ENCODE measurements at places on chromosomes 1 and 21.

DNA sequence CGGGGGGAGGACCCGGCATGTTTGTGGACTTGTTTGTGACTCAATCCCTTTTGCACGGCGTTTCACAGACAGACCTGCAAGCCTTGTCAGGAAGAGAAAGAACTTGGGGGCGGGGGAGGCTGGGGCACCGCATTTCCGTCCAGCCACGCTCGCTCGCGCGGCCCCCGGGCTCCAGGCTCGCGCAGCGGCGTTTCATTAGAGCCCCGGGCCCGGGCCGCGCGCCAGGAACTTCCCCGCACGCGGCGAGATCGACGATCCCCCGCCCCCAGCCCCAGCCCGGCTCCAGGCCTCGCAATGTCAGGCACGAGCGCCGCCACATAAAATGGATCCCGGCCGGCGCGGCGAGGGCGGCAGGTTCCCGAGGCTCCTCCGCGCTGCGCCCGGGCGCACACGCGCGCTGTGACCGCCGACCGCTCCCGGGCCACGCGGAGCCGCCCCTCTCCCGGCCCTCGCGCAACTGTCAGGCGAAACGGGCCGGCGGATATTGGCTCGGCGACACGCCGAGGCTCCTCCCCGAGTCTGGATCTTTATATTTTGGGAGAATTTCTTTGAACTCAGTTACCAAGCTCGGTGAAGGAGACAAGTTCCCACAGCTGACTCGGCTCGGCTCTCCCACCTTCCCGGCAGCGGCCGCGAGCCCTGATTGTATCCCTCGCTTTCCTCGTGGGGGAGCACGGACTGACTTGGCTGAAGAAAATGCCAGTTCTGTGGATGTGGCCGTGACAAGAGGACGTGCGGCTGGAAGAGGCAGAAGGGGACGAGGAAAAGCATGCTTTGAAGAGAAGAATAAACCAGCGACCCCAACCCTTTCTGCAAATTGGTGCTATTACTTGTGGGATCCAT lies at the start of gene KIF26B:
TSS of gene KIF26B (plus strand) at position 557 of the 843 bp plus-strand sequence. CDS start 440 bp downstream, outside the sequence.
- DNase-seq: peak; percentile 64

- no peak for DNase-seq
These were observed 24.8 kb upstream of the TCEA3 start for GRCh38 chr1:23449306-23449705.

DNA sequence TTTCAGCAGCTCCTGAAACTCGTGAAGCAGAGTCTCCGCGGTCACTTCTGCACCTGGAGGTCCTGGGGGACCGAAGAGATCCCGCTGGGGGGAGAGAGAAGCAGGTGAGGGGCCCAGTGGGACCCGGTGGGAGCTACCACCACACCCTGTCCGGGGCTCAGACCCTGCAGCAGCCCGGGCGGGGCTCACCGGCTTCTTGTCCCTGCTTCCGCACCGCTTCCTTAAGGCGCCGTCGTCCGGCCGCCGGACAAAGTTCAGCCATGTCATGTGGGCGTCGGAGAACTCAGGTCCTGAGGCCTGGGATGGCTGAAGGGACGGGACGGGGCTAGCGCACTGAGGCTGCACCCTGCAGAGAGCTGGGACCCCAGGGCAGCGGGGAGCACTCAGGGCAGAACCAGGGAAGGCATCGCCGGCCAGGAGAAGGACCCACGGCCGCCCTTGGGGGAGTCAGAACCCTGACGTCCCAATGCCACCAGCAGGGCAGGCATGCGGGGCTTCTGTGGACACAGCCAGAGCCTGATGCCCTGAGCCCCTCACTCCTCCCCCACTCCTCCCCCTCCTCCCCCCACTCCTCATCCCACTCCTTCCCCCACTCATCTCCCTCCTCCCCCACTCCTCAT lies 2.2 kb downstream of the C1QTNF12 start:
- no peak for DNase-seq

GRCh38 chr1:95039360-95040031 lies 33.3 kb downstream of the ALG14 start:
- peak; percentile 65 for DNase-seq

DNA sequence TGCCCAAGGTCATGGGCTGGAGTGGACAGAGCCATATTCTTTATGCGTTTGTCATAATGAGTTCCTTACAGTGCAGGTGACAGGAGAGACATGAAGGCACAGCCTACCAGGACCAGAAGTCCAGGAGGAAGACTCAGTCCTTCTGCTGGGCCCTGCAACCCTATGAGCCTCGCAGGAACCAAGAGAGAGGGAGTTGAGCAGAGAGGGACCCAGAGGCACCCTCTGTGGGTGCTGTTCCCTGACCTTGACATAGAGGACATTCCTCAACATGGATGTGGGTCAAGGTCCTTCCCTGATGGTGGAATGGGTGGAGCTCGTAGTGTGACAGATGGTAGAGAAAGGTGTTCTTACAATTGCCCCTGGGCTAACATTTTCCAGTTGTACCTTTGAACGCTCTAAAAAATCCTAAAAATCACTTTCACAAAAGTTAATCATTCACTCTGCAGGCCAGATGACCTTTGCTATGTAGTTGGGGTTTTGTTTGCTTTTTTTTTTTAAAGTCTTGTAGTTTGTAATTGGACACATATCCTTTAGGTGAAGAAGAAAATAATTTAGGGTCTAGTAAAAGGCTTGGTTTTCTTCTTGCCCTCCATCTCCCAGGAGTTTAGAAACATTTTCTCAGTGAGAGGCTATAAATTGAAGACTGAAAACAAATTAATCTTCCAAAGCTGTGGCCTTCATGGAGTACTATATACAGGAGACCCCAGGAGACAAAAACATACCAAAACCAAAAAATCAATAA lies 41.9 kb downstream of the MAB21L3 start:
- DNase-seq: no peak

GRCh38 chr1:113217447-113218208 lies 144.6 kb downstream of the LRIG2 start:
- DNase-seq: peak; percentile 39

GRCh38 chr1:204706838-204707509 lies 21.4 kb upstream of the LRRN2 start:
- DNase-seq: no peak

DNA sequence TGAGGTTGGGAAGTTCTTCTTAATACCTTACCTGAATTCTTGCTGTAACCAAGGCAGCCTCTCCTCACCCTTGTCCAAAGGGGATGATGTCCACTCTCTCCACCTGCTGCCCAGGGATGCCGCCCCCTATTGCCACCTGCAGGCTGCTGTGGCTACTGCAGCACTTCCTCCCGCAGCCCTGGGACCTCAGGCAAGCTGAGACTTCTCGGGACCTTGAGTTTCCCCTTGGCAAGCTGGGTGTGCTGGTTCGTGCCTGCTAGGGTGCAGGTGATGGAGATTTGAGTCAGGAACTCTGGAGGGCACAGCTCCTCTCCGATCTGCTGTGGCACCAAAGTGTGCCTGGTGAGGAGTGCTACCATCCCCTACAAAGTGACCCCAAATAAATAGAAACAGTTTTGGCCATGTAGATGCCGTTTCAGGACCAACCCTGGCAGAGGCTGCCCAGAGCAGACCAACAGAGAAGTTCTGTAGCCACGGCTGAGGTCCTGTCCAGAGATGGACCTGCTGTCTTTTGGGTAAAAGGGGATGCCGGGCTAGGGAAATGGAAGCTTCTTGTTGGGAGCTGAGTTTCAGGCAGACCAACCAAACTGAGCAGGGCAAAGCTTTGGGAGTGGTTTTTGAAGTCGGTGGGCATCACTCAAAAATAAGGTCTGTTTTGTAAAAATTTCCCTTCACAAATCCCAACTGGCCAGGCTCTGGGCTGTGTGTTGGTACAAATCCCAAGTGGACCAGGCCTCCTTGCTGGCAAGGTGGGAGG lies 31.7 kb downstream of the RUNX3 start:
- DNase-seq: peak; percentile 37

GRCh38 chr1:28326515-28326914 lies 2.3 kb upstream of the MED18 start:
- DNase-seq: no peak

- DNase-seq: peak; percentile 99
These were observed 23.2 kb downstream of the NUAK2 start for GRCh38 chr1:205298191-205298994.

DNA sequence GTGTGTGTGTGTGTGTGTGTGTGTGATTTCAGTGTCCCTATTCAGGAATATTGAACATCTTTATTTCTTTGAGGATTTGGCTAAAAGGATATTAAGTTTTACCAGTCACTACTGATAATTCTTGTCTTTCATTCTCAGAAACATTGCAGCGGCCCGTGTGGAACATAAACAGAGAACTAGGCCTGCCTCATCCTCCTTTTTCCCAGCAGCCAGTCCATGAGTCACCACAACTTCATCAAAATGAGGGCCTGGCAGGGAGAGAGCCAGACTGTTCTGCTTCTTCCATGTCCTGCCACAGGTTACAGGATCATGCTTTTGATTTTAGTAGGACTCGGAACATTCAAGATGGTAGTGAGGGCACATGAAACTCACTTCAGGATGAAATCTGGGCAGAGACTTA lies 50.7 kb downstream of the LRIG2 start:
- DNase-seq: no peak

DNA sequence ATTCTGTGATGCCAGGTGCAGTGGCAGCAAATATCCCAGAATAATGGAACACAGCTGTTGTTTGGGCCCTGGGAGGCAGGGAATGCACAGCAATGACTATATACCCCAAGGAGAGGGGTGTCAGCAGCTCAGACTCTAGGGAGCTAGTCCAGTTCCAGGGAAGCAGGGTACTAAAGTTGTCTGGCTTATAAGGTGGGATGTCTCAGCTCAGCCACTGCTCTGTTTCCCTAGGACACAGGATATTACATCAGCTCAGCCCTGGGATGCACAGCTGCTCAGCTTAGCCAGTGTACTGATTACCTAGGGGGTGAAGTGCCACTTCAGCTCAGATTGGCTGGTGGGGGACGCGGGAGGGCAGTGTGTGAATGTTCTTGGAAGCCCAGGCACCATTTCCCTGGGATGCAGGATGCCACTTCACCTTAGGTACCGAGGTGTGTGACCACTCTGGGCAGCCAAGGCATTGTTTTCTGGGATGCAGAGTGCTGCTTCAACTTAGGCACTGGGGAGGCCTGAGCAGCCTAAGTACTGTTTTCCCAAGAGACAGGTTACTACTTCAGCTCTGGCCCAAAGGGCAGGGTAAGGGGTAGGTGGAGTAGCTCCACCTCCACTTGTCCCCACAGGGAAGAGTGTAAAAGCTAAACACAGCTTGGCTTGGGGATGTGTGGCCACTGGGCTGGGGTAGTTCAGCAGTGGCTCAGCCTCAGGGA lies 59.4 kb downstream of the DIPK1A start:
- no peak for DNase-seq

Measured in NCI-H226 (cell line).